ENCODE measurements at places on chromosomes 2 and 18. TPM values are rescaled to one million over a fixed set of nuclear protein-coding genes. Genes with fewer than 3 reads are reported as not detected.

BOD1L2 gene
- not detected for total RNA-seq

IL1B gene
- total RNA-seq, result 1.5 TPM

ANKMY1 gene
- 18.2 TPM for total RNA-seq

FEV gene
- 0.31 TPM for total RNA-seq

LRRTM4 gene
- 0.40 TPM for total RNA-seq

TGOLN2 gene
- total RNA-seq, result 170 TPM

SIX3 gene
- not detected for total RNA-seq

GAD1 gene
- total RNA-seq, result 7.1 TPM

CCDC85A gene
- total RNA-seq, result 0.95 TPM

MYOM1 gene
- 70.0 TPM for total RNA-seq

IL1A gene
- total RNA-seq, result not detected

TWIST2 gene
- total RNA-seq, result 11.7 TPM

PLEKHM3 gene
- 18.5 TPM for total RNA-seq

FBXO41 gene
- 6.9 TPM for total RNA-seq

FAM237A gene
- not detected for total RNA-seq

Data from adrenal gland (tissue), 19 donors.